ENCODE measurements at places on chromosomes 5 and 9. TPM values are rescaled to one million over a fixed set of nuclear protein-coding genes. Genes with fewer than 3 reads are reported as not detected.

Gene KCNN2
- 38.7 TPM for polyA plus RNA-seq

Gene DRD1
- polyA plus RNA-seq: 10.2 TPM

Gene PHF24
- polyA plus RNA-seq: 10.5 TPM

Gene PCDHB16
- polyA plus RNA-seq: 0.09 TPM

Gene RLN2
- 1.8 TPM for polyA plus RNA-seq

Gene CLPTM1L
- 18.5 TPM for polyA plus RNA-seq

Gene C5orf58
- not detected for polyA plus RNA-seq

Gene UQCRQ
- 1,974 TPM for polyA plus RNA-seq

Gene SOHLH1
- 1.4 TPM for polyA plus RNA-seq

Gene PLAC8L1
- not detected for polyA plus RNA-seq

Gene LPCAT1
- 6.9 TPM for polyA plus RNA-seq

Gene FOXD4L4
- polyA plus RNA-seq: not detected
